Ureter (tissue), 1 donor: ENCODE measurements at places on chromosomes 2 and 18. TPM values are rescaled to one million over a fixed set of nuclear protein-coding genes. Genes with fewer than 3 reads are reported as not detected.

GRCh38 chr2:10043256-10043905, at the start of gene KLF11:
Gene KLF11, plus strand, starts transcription at chr2:10043550. Its CDS starts 167 bp downstream, at chr2:10043717.
- DNase-seq, result peak; percentile 92

DNA sequence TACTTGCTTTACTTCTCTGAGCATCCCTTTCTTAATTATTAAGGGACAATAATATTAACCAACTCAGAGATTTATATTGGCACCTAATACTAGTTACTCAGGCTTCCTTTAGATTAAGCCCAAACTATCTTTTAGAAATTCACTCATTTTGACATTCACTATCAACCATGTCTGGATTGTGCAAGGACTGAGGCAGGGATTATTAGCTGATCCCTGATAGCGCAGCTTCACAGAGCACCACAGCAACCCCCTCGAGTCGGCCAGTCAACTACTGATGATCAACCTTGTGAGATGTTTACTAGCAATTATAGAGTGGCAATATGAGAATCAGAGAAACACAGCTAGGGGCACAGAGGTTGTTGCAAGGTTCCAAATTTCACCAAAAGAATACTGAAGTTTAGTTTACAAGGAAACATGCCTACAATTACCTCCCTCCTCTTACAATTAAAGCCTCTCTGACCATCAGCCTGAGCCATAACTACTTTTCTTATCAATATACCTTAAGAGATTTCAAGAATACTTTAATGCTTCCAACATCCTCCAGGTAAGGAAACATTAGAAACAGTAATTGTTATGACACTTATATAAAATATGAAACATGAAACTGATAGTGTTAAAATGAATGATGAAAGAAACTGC, 191.6 kb downstream of the TCF4 start:
- no peak for DNase-seq

- no peak for DNase-seq
Observed at GRCh38 chr18:12659904-12660605, 2.1 kb upstream of the SPIRE1 start.

DNA sequence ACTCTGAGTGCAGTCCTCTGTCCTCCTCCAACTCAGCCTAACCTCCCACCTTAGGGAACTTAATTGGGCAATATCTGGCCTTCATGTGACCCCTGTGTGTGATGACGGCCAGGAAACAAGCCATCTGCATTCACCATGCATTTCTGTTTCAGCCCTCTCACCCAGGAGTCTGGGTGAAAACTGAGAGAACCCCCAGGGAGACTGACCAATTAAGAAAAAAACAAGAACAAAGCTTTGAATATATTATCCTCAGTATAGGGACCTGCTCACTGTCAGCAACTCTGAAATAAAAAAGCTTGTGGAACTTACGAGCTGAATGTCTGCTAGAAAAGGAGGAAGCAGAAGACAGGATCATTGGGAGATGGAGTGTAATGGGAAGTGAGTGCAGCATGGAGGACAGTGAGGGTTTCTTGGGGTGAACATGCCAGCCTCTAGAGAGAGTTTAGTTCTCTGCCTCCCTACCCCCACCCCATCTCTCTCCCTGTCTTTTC, 9.5 kb downstream of the MAPRE2 start:
- DNase-seq, result no peak

GRCh38 chr2:177852389-177852788, 220.2 kb downstream of the PDE11A start:
- DNase-seq, result no peak

GRCh38 chr18:34223893-34224422, 755 bp downstream of the NOL4 start:
- no peak for DNase-seq

- DNase-seq, result peak; percentile 56
Observed at GRCh38 chr2:70089220-70089982, 2.1 kb downstream of the PCBP1 start.

- no peak for DNase-seq
Observed at GRCh38 chr2:79159030-79159429, 523 bp downstream of the REG3A start.

DNA sequence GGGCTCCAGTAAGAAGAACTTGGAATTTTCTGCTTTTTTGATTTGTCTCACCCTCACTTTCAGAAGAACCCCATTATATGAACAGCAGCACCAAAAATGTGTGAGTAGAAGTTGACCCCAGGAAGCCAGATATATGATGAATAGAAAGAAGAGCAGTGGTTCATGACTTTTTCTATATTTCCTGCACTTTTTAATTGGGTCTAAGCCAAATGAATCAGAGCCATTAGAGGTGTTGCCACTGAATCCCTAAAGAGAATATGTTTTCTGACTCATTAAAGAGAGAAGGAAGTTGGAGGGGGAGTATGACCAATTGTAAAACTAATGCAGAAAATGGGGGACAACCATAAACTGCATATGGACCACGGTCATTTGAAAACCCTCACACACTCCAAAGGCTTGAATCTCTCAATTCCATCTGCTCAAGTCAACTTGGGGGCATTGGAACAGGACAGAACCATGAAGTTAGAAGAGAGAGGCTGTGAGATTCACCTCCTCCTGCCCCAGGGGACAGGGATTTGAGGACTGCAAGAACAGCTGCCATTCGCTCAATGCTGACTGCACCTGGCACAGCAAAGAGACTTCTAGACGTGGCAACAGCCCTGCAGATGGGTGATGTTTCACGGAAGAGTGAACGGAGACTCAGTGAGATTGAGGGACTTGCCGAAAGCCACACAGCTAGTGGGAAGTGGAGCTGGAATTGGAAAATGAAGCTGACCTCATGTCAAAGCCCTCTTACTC, 3.0 kb downstream of the DAPL1 start:
- DNase-seq, result no peak

- no peak for DNase-seq
Observed at GRCh38 chr18:47420130-47420529, 168.7 kb upstream of the SKOR2 start.

DNA sequence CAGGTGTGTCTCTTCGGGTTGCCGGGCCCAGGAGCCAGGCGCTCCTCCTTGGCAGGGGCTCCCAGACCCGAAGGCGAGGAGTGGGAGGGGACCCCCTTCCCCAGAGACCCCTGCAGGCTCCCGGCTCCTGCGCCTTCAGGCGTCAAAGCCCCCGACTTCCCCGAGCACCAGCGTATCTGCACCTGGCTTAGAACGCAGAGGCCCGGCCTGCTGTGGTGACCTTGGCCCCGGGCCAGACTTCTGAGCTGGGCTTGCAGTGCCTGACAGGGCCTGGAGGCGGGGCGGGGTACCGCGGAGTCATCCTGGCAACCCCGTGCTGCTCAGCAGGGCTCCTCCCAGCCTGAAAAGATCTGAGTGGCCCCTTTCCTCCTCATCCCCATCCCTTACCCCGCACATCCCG, 27.0 kb downstream of the SKA1 start:
- no peak for DNase-seq

DNA sequence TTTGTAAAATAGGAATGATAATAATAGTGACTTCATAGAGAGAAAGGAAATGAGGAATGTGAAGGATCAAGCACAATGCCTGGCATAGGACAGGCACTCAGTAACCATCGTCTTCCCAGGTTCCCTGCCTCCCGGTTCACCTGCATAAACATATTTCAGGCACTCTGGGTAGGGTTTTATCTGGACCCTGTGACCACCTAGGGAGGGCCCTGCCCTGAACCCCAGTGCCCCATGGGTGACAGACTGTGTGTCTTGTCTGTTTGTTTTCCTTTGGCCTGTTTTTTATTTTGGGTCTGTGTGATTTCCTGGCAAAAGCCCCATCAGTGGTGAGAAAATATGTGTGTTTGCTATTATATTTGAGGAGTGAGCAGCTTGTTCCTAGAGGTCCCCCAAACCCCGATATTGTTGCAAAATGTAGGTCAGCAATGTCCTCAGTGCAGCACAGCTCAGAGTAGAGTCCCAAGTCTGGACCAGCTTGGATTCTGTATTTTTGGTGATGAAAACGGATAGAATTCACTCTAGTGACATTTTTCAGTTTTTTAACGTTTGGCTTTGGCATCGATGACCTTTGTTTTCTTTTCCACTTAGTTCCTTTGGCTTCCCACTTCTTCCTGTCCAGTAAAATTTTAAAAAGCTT, 9.6 kb upstream of the NT5C1B start:
- DNase-seq, result no peak

GRCh38 chr2:182064019-182064778, 78.5 kb downstream of the PPP1R1C start:
- no peak for DNase-seq

- DNase-seq, result no peak
Observed at GRCh38 chr2:54722641-54723040, 821 bp upstream of the EML6 start.

DNA sequence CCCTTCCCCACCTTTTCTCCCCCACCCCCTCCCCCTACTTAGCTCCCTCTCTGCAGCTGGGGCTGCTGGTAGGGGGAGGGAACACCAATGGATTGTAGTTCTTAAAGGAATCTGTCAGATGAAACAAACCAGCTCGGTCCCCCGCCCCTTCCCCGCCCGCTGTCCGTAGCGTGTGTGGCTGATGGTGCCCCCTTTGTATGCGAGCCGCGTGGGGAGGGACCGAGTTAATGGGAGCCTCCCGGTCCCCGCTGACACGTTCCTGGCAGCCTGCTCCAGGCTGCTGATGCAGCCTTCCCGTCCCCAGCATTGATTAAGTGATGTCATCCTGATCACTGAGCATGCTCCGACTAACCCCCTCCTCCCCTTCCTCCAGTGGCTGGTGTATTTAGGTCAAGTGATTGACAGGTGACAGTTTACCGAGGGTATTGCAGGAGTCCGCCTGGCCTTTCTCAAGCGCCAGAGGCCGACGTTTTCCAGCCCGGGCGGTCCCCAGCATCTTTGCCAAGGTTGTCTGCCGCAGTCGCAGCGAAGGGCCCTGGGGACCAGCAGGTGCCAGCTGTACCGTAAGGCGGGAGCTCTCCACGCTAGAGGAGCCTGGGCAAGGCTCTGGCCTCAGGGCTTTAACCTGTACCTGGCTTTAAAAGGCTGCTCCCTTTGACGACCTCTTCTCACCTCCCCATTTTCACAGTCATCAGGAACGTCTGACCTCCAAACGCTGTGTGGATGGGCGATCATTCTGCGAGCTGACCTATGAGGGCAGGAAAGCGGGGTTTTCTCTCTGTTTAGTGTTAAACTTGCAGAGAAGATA, 1.8 kb downstream of the KIF5C start:
- no peak for DNase-seq

GRCh38 chr2:109692013-109692743, 78.0 kb downstream of the SOWAHC start:
- DNase-seq, result no peak

GRCh38 chr2:109341355-109342255, 212.6 kb downstream of the SH3RF3 start:
- DNase-seq, result peak; percentile 27

DNA sequence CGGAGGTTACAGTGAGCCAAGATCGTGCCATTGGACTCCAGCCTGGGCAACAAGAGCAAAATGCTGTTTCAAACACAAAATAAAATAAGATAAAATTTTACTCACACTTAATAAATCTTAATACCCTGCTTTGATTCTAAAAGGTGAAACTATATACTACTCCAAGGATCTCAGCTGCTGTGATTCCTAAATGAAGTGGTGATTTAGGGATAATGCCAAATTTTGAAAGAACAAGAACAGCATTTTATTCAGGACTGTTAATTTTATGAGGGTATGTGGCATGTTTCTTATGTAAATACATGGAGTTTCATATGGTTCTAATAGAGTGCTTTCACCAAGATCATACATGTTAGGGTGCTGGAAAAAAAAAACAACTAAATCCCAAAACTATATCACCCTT, 199.7 kb upstream of the PID1 start:
- no peak for DNase-seq

DNA sequence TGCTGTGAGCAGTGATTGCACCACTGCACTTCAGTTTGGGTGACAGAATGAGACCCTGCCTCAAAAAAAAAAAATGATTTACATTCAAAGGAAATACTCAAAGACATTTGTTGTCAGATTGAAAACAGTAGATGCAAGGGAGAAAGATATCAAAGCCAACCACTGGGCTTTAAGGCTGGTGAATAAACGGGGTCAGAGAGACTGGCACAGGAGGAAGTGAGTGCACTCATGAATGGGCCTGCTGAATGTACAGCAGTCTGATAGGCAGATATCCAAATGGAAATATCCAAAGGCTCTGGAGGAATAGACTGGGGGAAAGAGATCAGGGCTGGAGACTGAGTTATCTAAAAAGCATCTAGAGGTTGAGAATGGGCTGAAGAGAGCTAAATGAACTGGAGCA, 10.9 kb downstream of the RNF125 start:
- DNase-seq, result no peak

DNA sequence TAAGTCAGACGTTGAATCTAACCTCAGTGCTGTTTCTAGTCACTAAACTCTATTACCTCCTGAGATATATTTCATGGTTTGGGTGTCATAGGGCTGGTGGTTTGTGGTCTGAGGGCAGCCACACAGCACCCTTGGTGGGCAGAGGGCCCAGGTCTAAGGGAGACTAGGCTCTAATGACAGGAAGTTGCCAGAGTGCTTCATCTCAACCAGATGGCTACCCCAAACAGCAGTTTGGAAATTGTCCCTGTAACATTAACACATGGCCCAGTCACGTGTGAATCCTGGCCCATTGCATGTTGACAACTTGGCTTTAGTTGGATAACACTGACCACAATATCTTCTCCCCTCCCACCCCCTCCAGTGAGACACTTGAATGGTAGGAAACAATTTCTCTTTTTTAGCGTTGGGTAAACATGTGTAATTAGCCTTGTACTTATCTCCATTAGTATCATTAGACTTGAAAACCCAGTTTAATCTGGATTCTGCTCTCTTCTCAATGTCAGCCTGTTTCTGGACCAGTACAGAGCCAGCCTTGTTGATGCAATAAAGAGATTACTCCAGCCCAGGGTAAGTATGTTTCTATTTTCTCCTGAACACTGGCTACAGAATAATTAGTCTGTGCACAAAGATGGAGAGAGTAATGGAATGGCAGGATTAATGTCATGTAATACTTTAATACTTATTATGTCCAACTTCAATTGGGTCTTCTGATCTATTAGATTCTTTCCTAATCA, 187.8 kb upstream of the SIX3 start:
- no peak for DNase-seq

DNA sequence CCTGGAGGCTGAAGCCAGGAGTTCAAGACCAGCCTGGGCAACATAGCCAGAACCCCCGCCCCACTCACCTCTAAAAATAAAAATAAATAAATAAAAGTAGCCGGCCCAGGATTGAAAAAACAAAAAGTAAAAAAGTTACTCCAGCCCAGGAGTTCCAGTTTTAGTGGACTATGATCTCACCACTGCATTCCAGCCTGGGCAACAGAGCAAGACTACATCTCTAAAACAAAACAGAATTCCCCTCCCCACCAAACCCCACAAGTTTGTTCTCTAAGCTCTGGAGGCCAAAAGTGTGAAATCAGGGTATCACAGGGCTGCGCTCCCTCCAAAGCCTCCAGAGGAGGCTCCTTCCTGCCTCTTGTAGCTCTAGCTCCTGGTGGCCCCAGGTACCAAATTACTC, 1.7 kb downstream of the D2HGDH start:
- no peak for DNase-seq

DNA sequence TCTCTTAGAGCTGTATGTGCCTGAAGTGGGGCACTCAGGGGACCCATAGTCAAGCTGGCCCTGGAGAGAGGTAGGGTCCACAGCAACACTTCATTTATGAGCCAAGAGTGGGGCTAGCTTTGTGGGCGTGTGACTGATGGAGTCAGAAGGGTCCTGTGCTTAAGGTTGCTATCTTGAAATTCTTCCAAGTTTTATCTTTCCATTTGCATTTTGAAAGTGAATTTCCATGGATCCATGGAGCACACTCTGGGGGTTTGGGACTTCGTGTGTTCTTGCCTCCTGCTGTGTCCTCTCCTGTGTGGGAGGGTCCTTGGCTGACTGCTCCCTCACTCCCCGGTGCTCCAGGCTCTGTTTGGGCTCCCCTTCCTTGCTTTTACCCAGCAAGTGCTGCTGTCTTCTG, 50.8 kb downstream of the FHOD3 start:
- DNase-seq, result no peak

AQP12A gene
- total RNA-seq, result not detected

SNORC gene
- 7.3 TPM for total RNA-seq

MC2R gene
- total RNA-seq, result 0.60 TPM
